Activated CD4-positive, alpha-beta T cell treated with anti-CD3 and anti-CD28 coated beads, Interleukin-2, amount 50 U/mL, for 24 hours (primary cell): ENCODE measurements at places on chromosomes 16 and 17.

DNA sequence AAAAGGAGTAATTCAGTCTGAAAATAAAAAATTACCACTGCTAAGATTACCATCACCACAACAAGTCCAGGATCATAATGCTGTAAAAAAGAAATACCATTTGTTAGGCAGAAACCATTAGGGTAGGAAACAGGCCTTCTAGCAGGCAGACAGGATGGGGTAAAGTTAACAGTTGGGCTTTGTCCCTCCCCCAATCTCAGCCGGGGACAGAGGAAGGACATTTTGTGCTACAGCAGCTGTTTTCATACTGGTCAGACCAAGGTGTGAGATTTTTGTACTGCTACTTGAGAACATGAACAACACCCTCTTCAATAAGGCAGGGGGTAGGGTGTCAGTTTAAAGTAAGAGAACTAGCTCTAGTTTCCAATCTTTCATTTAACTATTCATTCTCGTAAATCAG lies 49.2 kb upstream of the ITGA2B start:
- no peak for DNase-seq

DNA sequence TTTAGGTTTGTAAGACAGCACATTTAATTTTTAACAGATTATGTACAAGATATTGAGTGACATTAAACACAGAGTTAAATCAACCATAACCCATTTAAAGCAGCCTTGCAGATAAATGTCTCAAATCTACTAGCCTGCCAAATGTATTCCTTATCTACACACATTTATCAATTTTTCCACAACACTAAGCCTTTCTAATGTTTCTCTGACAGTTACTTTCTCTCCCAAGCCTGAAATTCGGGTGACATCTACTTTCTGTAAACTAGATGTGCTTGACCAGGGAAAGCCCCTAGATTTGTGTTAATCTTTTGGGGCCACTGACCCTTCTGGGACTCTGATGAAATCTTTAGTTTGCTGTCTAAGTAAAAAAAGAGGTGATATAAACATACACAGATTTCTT lies 69.0 kb downstream of the CDH13 start:
- no peak for DNase-seq

DNA sequence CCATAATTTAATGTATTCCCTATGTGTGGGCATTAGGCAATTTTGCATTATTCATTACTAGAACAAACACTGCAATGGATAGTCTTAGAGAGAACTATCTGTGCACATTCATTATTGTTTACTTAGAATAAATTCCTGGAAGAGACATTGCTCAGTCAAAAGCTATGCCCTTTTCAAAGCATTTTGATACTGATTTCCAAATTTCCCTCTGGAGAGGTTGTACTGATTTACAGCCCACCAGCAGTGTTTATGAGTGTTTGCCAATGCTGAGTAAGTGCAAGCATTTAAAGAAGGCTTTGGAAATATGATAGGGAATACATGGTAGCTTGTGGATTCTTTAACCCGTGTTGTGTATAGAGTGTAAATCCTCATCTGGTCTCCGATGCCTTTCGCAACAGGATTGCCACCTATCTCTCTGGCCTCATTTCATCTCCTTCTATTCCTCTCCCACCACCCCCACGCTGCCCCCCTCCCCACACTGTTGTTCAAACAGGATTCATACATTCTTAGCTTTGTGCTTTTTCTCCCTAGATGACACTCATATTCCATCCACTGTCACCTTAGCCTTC lies 33.4 kb upstream of the MMD start:
- DNase-seq = no peak

GRCh38 chr17:55730380-55730779 lies 7.7 kb upstream of the TMEM100 start:
- DNase-seq = no peak

DNA sequence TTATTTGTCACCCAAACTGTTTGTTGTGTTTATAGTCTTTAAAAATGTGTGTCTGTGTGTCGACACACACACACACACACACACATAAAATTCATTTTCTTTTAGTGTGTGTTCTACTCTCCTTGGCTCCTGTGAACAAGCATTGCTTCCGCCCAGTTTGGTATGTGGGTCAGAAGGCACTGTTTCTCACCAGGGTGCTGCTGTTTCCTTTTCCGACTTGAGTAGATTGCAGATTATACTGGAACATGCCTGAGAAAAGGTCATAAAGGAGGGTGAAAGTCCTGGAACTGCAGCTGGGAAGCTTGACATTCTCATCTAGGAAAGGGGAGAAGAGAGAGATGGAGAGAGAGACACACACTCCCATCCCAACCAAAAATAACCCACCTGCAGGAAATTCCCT lies 330.3 kb downstream of the BCAS3 start:
- no peak for DNase-seq

DNA sequence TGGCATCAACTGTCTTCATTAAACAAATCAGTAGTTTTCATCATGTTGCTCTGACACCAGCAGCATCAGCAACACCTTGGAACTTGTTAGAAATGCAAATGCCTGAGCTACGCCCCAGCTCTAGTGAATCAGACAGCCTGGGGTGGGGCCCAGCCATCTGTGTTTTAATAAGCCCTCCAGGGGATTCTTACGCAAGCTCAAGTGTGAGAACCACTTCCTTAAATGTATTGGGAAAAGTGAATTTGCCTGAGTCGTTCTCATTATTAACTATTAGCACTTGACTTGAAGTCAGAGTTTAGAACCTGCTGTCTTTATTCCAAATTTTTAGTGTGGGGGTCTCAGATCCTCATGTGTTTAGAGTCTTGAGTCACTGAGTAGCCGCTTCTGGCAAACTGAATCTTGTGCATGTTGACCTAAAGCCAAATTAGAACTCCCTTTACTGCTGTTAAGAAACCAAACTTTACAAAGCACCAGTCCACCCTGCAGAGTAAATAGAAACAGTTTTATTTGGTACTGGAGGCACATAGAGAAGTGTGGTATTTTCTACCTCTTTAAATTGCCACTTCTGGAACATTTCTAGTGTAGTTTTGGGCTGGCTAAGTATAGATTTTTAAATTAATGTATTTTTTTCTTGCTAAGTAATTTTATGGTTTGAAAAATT lies 137.4 kb upstream of the COX10 start:
- DNase-seq = no peak

DNA sequence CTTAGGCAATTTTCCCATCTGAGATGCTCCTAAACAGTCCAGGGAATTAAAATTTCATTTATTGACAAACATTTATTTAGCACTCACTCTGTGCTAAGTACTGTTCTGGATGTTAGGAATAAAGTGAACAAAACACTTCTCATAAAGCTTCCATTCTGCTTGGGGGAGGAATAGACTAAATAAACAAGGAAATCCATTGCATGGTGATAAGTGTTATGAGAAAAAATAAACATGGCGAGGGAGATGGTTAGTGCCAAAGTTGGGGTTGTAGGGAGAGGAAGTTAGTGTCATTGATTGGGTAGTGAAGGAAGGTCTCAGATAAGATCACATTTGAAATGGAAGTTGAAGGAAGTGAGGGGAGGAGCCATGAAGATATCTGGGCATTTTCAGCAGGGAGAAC lies 72.2 kb upstream of the CES5A start:
- DNase-seq = no peak

DNA sequence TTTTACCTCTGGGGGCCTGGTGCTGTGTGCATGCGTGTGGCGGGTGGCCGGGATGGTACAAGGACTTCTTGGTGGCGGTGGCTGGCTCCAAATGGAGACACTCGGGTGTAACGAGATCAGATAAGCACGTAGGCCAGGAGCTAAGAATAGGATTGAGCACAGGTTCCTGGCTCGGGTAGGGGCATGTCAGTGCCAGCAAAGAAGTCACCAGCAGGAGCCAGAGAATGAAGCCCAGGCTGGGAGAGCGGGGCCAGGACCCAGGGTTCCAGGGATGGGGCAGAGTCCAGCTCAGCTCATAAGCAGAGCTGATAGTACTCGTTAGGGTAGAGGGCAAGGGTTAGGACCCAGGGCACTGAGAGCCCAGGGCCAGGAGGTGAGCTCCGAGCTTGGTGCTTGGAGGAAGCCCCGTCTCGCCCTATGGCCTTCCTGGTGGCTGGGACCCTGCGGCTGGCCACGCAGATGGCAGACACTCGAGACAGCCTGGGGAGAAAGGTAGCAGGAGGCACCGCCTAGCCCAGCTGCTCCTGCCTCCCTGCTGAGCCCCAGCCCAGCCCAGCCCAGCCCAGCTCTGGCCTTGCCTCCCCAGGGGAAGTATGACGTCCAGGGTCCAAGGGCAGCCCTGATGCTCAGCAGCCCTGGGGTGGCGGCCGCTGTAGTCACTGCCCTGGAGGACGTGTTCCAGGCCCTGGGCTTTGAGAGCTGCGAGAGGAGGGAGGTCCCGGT lies 8.9 kb downstream of the ZNF213 start:
- no peak for DNase-seq
